ENCODE measurements at places on chromosomes 3 and 15.

DNA sequence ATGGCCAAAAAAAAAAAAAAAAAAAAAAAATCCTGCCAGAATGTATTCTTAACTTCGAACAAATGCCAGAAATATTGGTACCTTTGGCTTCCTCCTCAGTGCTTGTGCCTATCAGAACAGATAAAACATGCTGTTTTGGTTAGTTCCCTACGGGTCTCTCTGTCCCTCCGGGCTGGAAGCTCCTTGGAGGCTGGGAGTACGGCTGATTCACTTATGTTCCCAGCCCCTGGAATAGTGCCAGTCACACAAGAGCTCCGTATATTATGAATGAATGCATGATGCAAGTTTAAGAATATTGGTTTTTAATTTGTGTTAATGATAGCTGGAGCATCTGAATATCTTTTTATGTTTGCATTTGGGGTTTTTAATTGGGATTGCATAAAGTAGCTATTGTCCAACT lies 44.0 kb downstream of the NR2F2 start:
- DNase-seq: no peak

DNA sequence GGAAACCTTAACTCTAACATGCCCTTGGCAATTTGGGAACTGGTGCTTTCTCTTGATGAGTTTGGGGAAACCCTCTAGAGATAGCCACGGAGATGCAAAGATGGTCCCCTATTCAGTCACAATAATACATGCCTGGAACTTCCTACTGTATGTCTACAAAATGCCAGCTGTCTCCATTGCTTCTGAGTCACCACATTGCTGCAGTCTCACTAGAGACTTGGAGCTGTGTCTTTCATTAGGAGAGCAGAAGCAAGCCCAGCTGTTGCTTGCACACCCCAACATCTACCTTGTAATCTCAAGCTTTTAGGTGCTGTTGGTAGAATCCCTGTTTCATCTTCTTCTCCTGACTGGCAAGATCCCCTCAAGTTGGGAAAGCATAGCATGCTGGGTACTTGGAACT lies 261.0 kb downstream of the ADAMTSL3 start:
- no peak for DNase-seq

GRCh38 chr3:140394488-140395133 lies 283.3 kb upstream of the TRIM42 start:
- DNase-seq: no peak

GRCh38 chr15:29822100-29822683 lies at the start of gene TJP1:
Gene TJP1, minus strand, starts transcription at chr15:29822468. Its CDS starts 440 bp downstream, at chr15:29822028.
- no peak for DNase-seq

GRCh38 chr3:46593274-46593862 lies 19.0 kb upstream of the FAM240A start:
- no peak for DNase-seq

GRCh38 chr3:172313671-172314070 lies 134.6 kb downstream of the GHSR start:
- no peak for DNase-seq

GRCh38 chr3:194058189-194058571 lies 77.8 kb upstream of the HES1 start:
- DNase-seq: no peak
